Stimulated activated CD8-positive, alpha-beta memory T cell treated with anti-CD3 and anti-CD28 coated beads, Interleukin-15, amount 100 ng/mL, for 4 hours (primary cell): ENCODE measurements at places on chromosomes 3 and 15.

- DNase-seq = no peak
Measured at GRCh38 chr15:63041974-63042876, at the start of gene TPM1. Gene TPM1 (plus strand): TSS chr15:63042747. CDS start chr15:63042830, 83 bp downstream.

DNA sequence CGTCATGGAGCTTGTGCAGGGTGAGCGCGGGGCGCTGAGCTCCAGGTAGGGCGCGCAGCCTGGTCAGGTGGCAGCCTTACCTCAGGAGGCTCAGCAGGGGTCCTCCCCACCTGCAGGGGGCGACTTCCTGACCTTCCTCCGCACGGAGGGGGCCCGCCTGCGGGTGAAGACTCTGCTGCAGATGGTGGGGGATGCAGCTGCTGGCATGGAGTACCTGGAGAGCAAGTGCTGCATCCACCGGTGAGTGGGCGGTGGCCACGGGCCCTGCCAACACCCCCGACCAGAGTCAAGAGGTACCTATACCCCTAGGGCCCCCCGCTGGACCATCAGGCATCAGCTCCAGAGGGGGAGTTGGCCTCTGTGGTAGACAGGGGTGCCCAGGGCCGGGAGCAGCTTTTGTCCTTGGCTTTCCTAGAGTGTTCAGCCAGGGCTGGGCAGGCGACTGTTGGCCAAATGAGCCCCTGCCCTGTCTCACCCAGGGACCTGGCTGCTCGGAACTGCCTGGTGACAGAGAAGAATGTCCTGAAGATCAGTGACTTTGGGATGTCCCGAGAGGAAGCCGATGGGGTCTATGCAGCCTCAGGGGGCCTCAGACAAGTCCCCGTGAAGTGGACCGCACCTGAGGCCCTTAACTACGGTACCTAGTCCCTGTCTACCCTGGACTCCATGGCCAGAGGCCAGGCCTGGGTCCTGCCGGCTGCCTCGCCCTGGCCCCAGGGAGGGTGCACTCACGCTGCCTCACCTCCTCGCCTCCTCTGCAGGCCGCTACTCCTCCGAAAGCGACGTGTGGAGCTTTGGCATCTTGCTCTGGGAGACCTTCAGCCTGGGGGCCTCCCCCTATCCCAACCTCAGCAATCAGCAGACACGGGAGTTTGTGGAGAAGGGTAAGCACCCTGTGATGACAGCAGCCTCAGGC is 9.1 kb downstream of the FES start:
- no peak for DNase-seq

GRCh38 chr3:105800320-105800719 is 68.5 kb downstream of the CBLB start:
- no peak for DNase-seq

DNA sequence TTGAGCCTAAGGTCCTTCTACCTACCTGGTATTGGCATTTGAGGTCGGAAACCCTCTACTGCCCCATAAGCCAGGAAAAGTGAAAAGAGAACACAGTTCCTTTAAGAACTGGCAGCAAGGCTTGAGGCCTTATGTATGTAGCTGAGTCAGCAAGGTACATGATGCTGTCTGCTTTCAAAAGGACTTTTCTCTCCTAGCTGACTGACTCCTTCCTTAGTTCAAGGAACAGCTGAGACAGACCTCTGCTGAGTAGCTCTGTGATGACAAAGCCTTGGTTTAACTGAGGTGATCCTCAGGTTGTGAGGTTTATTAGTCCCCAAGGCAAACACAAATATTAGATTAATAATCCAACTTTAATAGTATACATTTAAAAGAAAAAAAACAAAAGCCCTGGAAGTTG is 45.8 kb downstream of the ADPGK start:
- no peak for DNase-seq

- no peak for DNase-seq
Measured at GRCh38 chr3:104549099-104549714, 817.5 kb upstream of the ALCAM start.

- DNase-seq = no peak
Measured at GRCh38 chr3:113948015-113948917, 453 bp downstream of the ZDHHC23 start.

DNA sequence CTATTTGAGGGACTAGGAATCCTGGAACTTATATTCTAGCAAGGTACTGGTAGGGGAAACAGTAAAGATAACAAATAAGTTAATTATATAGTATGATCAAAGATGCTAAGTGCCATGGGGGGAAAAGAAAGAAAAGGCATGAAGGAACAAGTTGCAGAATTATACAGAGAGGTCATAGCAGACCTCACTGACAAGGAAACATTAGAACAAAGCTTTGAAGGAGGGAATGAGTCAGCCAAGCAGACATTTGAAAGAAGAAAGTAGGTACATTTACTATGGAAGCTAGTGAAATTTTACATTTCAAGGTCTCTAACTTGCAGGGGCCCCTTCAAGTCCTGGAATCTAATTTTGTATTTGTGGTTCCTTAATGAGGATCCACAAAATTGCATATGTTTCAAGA is 57.2 kb upstream of the TIPARP start:
- DNase-seq = no peak

GRCh38 chr15:77091097-77091496 is 20.2 kb upstream of the TSPAN3 start:
- no peak for DNase-seq

GRCh38 chr3:56890448-56891091 is 88.8 kb upstream of the ARHGEF3 start:
- no peak for DNase-seq

- peak; percentile 72 for DNase-seq
Measured at GRCh38 chr15:74889883-74890664, at the start of gene MPI. Gene MPI (plus strand): TSS chr15:74890042. CDS start chr15:74890074, 32 bp downstream.

GRCh38 chr15:73935547-73935946 is 9.3 kb downstream of the LOXL1 start:
- DNase-seq = no peak

DNA sequence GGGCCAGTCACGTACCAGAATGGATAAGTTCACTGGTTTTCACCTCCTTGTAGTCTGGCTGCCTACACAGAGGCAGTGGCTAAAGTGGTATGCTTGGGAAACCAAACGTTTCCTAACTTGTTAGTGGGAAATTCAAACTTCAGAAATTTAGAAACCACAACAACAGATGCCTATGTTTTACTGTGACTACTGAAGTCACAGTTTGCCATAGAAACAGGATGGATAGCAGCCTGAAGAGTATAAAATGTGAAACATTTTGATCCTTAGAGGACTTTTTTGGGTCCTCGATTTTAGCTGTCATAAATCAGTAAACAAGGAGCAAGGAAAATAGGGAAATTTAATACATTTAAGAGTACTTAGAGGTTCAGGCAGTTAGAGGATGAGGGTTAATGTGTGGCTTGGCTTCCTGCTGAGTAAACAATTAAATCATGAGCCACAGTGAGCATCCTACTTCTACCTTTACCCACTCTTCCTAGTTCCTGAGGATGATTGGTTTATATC is 48.6 kb downstream of the CMSS1 start:
- DNase-seq = no peak

DNA sequence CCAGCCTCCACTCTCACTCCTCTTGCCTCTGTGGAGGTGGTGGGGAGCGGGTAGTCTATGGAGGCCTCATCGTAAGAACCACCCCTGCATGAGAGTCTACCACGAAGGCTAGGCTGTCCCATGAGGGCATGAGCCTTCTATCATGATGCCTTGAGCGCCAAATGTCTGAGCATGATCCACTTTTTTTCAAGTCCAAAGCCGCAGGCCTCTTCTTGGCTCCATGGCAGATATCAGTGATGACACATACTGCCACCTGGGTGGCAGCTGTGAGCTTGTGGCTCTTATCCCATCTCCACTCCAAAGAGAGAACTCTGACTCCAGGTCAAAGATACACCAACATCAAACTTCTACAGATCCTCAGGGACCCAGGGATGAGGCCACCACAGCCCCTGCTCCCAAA is 13.5 kb downstream of the POC1A start:
- no peak for DNase-seq

DNA sequence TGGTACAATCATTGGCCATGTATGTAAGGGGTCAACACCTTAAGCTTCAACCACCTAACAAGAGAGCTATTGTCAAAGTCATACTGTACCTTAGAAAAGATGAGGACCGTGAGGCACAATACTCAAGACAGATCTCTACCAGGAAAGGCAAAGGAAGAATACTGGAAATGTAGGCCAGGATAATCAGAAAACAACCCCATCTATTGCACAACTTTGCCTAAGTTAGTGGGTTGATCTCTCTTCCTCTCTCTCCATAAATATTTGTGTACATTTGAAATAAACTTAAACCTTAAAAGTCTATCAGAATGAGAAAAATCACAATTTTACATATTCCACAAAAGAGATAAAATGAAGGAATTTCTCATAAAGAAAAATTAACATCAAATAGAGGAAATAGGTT is 556.9 kb downstream of the MECOM start:
- DNase-seq = no peak

GRCh38 chr3:151016478-151016795 is 43.9 kb upstream of the CLRN1 start:
- no peak for DNase-seq

GRCh38 chr3:126816986-126817777 is 113.1 kb downstream of the CHCHD6 start:
- no peak for DNase-seq

- DNase-seq = no peak
Measured at GRCh38 chr15:50128266-50128665, 9.2 kb upstream of the ATP8B4 start.

GRCh38 chr3:151787626-151788025 is 26.3 kb upstream of the AADAC start:
- DNase-seq = no peak

DNA sequence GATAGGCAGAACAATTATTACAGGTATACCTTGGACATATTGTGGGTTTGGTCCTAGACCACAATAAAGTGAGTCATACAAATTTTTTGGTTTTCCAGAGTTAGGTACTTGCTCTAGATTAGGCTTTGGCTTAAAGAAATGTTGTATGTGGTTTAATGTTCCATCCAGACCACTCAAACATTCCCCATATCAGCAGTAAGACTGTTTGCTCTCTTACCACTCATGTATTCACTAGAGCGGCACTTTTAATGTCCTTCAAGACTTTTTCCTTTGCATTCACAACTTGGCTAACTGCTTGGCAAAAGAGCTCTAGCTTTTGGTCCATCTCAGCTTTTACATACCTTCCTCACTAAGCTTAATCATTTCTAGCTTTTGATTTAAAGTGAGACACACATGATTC is 250.5 kb upstream of the SETMAR start:
- no peak for DNase-seq

DNA sequence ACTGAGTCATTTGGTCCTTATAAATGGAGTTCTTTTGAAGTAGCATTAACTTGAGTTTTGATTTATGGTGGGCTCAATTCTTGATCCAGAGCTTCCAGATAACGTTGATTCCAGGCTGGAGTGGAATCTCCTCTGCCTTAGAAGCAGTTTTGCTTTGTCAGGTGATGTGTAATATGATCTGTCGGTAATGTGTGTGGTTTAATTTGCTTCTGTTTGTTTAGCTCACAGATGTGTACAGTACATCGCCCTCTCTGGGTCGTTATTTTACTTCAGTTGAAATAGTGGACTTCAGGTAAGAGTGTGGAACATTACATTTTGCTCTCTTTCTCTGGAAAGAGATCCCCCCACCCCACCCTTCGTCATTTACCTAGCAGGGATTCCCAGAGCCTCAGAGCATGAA is 23.1 kb downstream of the C3orf52 start:
- no peak for DNase-seq

DNA sequence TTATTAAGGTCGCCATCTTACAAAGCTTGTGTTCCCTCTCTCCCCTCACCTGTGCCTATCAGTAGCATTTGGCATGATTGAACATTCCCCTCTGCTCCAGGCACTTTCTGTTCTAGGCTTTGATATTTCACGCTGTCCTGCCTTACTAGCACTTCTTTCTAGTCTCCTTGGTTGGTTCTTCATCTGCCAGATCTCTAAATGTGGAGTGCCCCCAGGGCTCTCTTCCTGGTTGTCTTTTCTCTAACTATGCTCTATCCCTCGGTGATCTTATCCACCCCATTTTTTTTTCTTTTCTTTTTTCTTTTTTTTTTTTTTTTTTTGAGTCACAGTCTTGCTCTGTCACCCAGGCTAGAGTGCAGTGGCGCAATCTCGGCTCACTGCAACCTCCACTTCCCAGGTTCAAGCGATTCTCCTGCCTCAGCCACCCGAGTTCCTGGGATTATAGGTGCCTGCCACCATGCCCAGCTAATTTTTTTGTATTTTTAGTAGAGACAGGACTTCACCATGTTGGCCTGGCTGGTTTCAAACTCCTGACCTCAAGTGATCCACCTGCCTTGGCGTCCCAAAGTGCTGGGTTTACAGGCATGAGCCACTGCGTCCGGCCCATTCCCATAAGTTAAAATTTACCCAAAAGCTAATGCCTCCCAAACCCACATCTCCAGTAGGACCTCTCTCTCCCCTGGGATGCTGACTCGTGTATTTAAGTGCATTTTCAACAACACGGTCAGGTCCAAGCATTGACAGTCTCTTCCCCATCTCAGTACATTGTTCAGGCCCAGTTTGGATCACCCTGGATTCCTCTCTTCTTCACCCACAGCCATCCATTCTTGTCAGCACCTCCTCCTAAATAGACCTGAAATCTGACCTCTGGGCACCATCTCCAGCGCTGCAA is 5.2 kb downstream of the NUSAP1 start:
- DNase-seq = no peak

- no peak for DNase-seq
Measured at GRCh38 chr3:30760040-30760695, 134.3 kb downstream of the GADL1 start.

GRCh38 chr15:26294059-26294689 is 431.0 kb upstream of the ATP10A start:
- no peak for DNase-seq

DNA sequence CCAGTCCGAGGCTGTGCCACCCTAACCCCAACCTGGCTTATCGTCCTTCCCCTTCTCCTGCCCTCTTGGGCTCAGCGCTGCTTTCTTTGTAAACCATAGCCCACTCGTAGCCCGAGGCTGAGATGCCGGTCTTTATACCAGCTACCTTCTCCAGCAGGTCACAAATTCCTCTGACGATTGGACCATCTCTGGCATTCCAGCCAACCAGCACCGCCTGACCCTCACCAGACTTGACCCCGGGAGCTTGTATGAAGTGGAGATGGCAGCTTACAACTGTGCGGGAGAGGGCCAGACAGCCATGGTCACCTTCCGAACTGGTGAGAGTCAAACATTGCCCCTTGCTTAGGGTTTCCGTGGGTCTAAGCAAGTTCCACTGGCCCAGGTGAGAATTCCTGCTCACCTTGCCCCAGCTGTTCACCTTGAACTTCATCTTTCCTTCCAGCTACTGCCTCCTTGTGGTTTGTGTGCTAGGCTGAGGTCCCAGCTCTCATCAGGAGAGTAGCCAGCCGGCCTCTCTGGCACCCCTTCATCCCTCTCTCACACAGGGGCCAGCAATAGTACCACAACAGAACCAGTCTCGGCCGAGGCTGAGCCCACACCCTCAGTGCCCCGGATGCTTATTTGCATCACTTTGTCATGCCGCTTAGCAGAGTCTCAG is 66.7 kb downstream of the BOC start:
- no peak for DNase-seq

GRCh38 chr3:131277836-131278497 is 103.6 kb upstream of the NUDT16 start:
- DNase-seq = no peak

GRCh38 chr3:135007607-135008006 is 212.5 kb downstream of the EPHB1 start:
- DNase-seq = no peak

GRCh38 chr3:169575381-169575780 is 88.1 kb downstream of the MECOM start:
- no peak for DNase-seq

- DNase-seq = no peak
Measured at GRCh38 chr3:30656624-30657141, 50.3 kb downstream of the TGFBR2 start.
